ENCODE measurements at places on chromosomes 5 and 9.

GRCh38 chr5:97065475-97065874 is 76.9 kb downstream of the LIX1 start:
- no peak for DNase-seq

GRCh38 chr5:132013711-132014110 is 2.3 kb upstream of the ACSL6 start:
- no peak for DNase-seq

DNA sequence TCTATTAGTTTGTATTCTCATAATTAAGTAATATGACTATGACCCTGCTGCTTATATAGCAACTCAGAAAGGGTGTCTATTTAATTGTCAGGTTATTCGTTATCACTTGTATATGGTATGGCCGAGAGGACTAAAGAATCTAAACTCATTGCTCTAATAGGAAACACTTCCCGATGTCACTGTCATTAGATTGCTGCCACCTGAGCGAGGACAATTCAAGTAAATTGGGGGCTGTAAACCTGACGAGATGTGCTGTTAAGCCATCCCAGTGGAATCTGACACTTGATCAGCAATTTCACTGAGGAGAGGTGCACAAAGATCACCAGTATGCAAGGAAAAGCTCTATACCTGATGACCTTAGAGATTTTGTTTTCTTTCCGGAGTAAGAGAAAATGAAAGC is 1319.3 kb downstream of the MAT2B start:
- DNase-seq, result no peak

DNA sequence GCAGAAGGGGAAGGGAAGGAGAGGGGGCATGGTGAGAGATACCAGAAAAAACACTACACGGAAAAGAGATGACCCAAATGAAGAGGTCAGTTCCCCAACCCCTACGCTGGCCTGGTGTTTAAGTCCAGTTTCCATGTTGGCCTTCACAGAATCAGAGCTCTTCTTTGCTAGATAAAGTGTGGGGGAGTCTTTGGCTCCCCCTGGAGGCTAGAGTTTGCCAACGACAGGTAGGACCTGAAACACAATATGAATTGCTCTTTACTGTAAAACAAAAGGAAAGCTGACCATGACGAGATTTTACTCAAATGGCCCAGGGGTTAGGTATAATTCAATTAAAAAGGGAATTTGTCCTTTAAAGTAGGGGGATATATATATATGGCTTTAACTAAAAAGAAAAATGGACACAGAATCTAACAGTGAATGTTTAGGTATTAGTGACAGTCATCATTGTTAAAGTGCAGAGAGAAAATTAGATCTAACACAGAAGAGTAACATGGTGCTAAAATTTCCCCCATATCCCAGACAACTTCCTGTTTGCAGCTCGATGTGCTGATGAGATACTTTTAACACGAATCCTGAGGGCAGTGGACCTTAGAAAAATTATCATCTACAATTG is 92.0 kb downstream of the SV2C start:
- DNase-seq, result no peak

GRCh38 chr9:74499111-74499601 is 2.0 kb downstream of the RORB start:
- no peak for DNase-seq

GRCh38 chr5:163809473-163809872 is 304.1 kb downstream of the MAT2B start:
- no peak for DNase-seq

DNA sequence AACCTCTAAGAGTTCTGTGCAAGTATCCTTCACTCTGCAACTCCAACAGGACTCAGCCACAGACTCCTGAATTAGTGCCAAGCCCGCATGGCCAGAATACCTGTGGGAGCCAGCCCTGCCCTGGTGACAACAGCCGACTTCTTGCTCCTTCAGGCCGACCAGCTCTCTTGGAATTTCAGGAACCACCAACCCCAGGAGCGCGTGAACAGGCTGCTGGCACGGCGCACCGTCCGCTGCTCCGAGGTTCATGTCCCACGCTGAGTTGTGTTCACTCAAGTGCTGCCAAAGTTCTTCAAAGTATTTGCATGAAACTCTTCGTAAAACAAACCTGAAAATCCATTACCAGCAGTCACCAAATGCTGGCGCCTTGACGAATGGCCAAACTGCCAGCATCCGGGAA is 232.8 kb downstream of the NR2F1-AS1 start:
- DNase-seq, result no peak

DNA sequence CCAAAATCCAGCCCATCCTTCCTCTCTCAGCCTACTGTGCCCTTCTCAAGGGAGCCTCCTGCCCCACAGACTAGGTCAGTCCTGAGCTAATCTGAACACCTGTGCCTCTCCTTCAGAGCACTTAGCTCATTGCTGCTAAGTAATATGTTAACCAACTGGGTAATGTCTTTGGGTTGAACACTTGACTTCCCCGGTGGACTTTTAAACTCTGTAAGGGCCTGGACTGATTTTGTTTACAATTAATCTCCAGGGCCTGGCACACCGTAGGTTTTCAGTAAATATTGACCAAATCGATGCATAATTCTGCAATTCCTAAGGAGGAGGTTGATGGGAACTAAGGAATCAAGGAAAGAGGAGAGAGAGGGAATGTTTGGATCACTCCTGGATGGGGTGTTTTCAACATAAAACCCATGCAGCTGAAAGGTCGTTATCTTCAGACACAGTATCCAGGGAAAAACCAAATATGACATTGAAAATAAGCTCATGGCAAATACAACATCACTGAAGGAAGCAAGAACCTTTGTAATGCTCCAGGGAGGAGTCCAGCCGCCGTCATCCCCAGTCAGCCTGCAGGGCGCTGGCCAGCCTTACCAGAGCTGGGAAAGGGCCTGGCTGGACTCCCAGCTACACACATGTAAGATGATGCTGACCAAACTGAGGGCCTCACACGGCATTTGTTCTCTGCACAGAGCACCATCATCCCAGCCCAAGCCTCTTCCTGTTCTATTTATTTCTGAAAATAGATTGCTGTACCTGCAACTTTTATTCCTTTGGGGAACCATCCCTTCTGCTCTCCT is 166.3 kb downstream of the C5orf15 start:
- DNase-seq, result no peak

GRCh38 chr5:114305402-114306207 is 56.3 kb upstream of the KCNN2 start:
- no peak for DNase-seq

GRCh38 chr9:79610791-79611614 is 39.2 kb downstream of the TLE4 start:
- no peak for DNase-seq

- no peak for DNase-seq
These were observed 55.3 kb upstream of the SARDH start for GRCh38 chr9:133793471-133793870.

GRCh38 chr5:35129276-35129675 is 81.5 kb upstream of the AGXT2 start:
- no peak for DNase-seq

DNA sequence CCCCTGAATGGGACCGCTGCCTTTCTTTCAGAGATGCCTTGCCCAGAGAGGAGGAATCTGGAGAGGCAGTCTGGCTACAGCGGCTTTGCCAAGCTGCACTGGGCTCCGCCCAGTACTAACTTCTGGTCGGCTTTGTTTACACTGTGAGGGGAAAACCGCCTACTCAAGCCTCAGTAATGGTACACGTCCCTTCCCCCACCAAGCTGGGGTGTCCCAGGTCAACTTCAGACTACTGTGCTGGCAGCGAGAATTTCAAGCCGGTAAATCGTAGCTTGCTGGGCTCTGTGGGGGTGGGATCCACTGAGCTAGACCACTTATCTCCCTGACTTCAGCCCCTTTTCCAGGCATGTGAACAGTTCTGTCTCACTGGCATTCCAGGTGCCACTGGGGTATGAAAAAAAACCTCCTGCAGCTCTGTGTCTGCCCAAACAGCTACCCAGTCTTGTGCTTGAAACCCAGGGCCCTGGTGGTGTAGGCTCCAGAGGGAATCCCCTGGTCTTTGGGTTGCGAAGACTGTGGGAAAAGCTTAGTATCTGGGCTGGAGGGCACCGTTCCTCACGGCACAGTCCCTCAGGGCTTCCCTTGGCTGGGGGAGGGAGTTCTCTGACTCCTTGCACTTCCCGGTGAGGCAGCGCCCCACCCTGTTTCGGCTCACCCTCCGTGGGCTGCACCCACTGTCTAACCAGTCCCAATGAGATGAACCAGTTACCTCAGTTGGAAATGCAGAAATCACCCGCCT is 171.2 kb downstream of the CWC27 start:
- no peak for DNase-seq

Data from stimulated activated CD8-positive, alpha-beta memory T cell treated with anti-CD3 and anti-CD28 coated beads, Interleukin-15, amount 100 ng/mL, for 48 hours (primary cell).